ENCODE measurements at places on chromosomes 3 and 15. TPM values are rescaled to one million over a fixed set of nuclear protein-coding genes. Genes with fewer than 3 reads are reported as not detected.

The OSTN gene
- not detected for polyA plus RNA-seq

The TRPM1 gene
- polyA plus RNA-seq = 0.18 TPM

GRCh38 chr3:24828551-24828950 lies 333.9 kb upstream of the THRB start:
- DNase-seq = no peak

DNA sequence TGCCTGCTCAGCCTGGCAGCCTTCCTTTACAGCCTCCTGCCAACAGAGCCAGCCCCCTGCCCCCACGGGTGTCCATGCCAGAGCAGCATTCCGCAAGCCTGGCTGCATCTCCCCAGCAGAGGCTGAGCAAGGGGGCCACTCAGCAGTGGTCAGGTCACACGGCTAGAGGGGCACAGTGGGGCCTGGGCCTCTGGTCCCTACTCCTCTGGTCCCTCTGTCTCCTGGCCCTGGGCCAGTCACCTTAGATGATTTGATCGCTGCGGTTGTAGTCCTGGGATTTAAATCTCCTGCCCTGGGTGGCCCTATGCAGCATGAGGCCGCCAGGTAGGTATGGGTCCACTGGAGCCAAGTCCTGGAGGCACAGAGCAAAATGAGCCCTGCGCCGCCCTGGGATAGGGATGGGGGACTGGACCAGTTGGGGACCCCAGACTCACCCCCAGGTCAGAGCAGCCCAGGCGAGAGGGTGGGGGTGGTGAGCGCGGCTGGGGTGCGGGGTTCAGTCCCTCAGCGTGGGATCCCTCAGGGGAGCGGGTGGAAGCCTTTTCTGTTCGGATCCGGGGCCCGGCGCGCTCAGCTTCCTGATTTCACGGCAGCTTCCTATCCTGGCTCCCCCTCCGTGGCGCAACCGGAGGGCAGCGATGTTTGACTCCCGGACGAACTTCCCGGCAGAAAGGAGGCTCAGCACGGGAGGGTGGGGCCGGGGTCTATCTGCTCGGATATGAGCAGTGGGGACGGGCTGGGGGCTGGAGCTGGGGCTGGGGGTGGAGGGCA lies at the start of gene ZBTB47:
Gene ZBTB47, plus strand, starts transcription at position 138 of the 771 bp plus-strand sequence. CDS start 4,659 bp downstream, outside the sequence.
- DNase-seq = no peak

DNA sequence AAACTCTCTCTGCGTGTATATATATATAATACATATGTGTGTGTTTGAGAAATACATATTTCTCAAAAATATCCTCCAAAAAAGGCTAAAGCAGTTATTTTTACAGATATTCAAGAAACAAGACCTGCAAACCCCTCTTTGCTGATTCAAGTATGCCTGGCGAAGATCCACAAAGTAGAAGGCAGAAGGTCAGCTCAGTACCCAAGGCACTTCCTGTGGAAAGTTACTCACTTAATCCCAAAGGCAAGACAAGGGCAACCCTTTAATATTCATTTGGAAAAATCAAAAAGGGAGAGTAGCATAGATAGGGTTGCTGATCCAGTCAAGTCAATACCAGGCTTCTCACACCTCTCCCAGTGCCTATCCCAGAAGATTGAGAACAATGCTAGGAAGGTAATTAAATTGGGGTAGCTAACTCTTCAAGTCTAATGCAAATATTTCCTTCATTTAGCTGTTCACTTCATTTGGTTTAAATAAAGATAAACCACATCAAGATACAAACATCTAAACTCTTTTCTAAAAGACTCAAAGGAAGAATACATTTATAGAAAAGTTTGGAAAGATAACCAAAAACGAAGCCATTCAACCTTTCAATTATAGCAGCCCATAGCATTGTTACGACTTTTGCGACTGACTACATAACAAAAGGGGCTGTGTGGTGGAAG lies 7.2 kb downstream of the COX17 start:
- no peak for DNase-seq

GRCh38 chr3:127212231-127212630 lies 19.3 kb downstream of the PRR23E start:
- no peak for DNase-seq

Measured in keratinocyte (primary cell).